Stimulated activated CD4-positive, alpha-beta T cell treated with anti-CD3 and anti-CD28 coated beads, Interleukin-4, amount 100 ng/mL, for 48 hours (primary cell): ENCODE measurements at places on chromosomes 3 and 15.

DNA sequence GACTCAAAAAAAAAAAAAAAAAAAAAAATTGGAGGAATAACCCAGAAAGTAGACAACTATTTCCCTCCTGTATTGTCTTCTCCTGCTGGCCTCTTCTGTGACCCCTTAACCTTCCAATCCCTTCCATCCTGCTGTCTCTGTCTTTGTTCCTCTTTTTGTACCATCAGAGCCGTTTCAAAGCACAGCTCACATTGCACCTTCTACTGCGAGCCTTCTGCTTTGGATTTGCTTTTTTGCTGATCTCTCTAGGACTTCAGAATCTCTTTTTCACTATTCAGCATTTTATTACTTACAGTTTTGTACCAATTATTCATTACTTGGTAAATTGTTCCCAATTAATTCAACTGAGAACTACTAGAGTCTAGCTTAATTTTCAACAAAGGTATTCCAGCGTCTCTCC is 284.0 kb upstream of the TBL1XR1 start:
- no peak for DNase-seq

DNA sequence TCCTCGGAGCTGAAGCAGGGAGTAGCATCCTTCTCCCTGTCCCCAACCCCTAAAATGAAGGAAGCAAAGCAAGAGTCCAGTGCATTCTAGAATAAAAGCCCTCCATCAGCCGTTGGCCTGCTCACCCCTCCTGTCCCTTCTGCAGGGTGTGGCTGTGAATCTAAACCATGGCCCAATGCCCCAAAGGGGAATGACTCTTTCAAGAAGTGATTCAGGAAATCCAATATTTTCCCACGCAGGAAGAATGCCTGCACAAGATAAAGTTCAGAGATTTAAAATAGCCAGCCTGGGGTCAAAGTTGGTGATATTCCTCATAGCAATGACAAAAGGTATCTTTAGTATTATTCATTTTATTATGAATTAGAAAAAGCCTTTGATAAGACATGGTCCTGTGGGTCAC is 38.5 kb downstream of the SLCO2A1 start:
- no peak for DNase-seq

- DNase-seq = no peak
These were observed 116.8 kb downstream of the LMLN start for GRCh38 chr3:198076722-198077308.

DNA sequence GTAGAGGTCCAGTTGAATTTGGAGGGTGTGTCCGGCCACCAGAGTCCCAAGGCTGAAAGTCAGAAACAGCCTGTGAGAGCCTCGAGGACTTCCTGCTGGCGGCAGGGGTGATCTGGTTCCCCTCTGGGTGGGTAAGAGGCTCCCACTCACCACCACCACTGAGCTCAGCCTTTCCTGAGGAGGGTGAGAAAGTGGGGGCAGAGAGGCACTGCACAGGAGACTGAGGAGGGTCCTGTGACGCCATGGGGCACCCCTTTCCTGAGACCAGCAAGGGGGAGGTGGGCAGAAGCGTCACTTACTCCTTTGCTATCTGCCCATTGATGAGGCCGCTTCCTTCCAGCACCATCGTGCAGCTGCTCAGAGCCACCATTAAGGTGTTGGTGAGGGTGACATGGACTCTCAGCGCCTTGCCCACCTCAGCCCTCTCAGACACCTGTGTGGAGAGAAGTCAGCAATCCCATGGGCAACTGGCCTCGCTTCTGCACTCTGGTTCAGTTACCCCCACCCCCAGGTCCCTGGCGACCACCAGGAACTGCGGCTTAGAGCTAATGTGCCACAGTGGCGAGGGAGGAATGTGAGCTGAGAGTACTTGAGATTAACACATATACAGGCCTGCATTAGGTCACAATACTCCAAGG is 10.0 kb upstream of the TGM5 start:
- DNase-seq = no peak

DNA sequence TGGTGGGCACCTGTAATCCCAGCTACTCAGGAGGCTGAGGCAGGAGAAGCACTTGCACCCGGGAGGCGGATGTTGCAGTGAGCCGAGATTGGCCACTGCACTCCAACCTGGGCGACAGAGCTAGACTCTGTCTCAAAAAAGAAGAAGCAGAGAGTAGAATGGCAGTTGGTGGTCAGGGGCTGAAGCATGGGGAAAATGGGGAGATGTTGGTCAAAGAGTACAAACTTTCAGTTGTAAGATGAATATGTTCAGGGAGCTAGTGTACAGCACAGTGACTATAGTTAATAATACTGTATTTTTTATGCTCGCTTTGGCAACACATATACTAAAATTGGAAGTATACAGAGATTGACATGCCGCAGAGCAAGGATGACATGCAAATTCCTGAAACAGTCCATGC is 41.5 kb downstream of the PCNP start:
- DNase-seq = no peak

GRCh38 chr3:160660902-160661301 is 16.1 kb upstream of the ARL14 start:
- DNase-seq = no peak

DNA sequence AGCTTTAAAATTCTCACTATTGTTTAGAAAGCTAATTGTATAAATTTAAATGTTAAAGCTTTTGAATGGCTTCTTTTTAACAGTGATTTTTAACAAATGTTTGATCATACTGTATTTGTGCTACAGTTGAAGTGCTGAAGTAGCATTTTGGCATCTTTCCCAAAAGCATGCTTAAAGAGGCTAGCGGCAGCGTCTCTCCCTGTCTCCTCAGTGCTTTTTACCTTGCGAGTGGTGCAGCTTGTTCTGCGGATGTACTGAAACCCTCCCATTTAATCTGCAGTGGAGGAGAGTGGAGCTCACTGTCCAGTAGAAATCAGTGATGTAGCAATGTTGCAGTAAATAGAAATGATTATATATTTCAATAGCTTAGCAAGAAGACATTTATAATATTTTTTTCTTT is 43.7 kb downstream of the LRRC49 start:
- no peak for DNase-seq

- no peak for DNase-seq
These were observed 657.5 kb downstream of the GRM7 start for GRCh38 chr3:7518456-7518855.

- no peak for DNase-seq
These were observed 47.5 kb downstream of the PRTG start for GRCh38 chr15:55695432-55695831.

- DNase-seq = no peak
These were observed 4.6 kb downstream of the ATP11B start for GRCh38 chr3:182797876-182798275.

GRCh38 chr15:78076231-78077052 is 1.1 kb downstream of the TBC1D2B start:
- DNase-seq = no peak

GRCh38 chr3:78050276-78051065 is 1010.6 kb downstream of the ROBO2 start:
- DNase-seq = no peak

DNA sequence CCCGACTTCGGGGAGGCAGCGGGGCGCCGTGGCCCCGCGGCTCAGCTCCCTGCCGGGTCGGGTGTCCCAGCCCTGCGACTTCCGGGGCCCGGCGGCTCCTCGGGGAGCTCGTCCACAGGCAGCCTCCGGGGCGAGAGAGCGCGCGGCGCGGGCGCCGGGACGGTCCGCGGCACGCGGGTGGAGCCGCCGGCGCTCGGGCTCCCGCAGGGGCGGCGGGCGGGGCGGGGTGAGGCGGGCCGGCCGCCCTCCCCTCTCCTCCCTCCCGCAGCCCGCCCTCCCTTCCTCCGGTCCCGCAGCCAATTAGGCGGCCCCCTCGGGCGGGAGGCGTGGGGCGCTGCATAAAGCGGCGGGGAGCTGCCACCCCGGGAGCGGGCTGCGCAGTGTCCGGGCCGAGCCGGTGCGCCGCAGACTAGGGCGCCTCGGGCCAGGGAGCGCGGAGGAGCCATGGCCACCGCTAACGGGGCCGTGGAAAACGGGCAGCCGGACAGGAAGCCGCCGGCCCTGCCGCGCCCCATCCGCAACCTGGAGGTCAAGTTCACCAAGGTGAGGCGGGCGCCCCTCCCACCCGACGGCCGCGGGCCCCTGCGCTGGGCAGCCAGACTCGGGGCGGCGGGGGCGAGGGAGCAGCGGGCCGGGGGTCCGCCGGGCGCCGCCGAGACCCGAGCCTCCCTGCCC is at the start of gene ALDH1A3:
Gene ALDH1A3, plus strand, starts transcription at position 368 of the 675 bp plus-strand sequence. Its CDS starts 77 bp downstream, at position 445.
- DNase-seq = peak; percentile 4

- DNase-seq = no peak
These were observed 218.6 kb downstream of the GREM1 start for GRCh38 chr15:32936283-32936918.

GRCh38 chr3:4750306-4750968 is 228.8 kb upstream of the BHLHE40 start:
- DNase-seq = no peak

DNA sequence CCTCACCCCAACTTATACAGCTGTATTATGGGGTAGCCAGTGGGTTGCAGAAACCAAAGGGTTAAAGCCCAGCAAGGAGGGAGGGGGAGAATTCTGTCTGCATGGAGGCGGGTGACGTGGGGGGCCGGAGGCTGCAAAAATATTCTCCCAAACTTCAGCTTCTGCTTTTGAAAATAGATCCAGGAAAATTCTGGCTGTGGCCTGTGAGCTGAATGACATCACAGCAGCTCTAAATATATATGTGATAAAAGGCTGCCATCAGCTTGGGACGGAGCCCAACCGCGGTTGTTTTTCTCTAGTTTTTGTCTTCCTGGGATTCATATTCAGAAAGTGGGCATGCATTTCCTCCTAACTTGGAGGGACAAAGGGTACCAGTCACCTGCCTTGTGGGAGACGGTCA is 27.6 kb downstream of the MAPKAPK3 start:
- DNase-seq = no peak

- no peak for DNase-seq
These were observed 42.9 kb downstream of the IGSF11 start for GRCh38 chr3:118991775-118992174.
